ENCODE measurements at places on chromosomes 13 and 19. TPM values are rescaled to one million over a fixed set of nuclear protein-coding genes. Genes with fewer than 3 reads are reported as not detected.

The CPT1C gene
- total RNA-seq, result 4.7 TPM

The KLK6 gene
- total RNA-seq, result not detected

The ZNF534 gene
- total RNA-seq, result 0.52 TPM

The TEKTIP1 gene
- total RNA-seq, result not detected

The GJB2 gene
- 1.0 TPM for total RNA-seq

The RDH13 gene
- 12.5 TPM for total RNA-seq

The FCGBP gene
- 5.7 TPM for total RNA-seq

The PRODH2 gene
- total RNA-seq, result not detected

The FCAR gene
- 1.0 TPM for total RNA-seq

The IL17D gene
- 7.3 TPM for total RNA-seq

The MBD3L3 gene
- total RNA-seq, result not detected

The PRSS57 gene
- not detected for total RNA-seq

The GJB6 gene
- not detected for total RNA-seq

The DAND5 gene
- not detected for total RNA-seq

The TBXA2R gene
- total RNA-seq, result under 0.01 TPM

The TOMM40 gene
- total RNA-seq, result 22.4 TPM

The KL gene
- total RNA-seq, result 2.6 TPM

The IGLON5 gene
- total RNA-seq, result not detected

The KLF5 gene
- total RNA-seq, result 11.0 TPM

The ICAM5 gene
- not detected for total RNA-seq

The HCST gene
- total RNA-seq, result 1.6 TPM

The SLC25A42 gene
- 7.8 TPM for total RNA-seq

The PTH2 gene
- not detected for total RNA-seq

The NXNL1 gene
- not detected for total RNA-seq

The ZIC5 gene
- not detected for total RNA-seq

The THOP1 gene
- total RNA-seq, result 34.4 TPM

The SYCN gene
- total RNA-seq, result not detected

The UTP14C gene
- total RNA-seq, result 12.5 TPM

The CYP4F3 gene
- 0.52 TPM for total RNA-seq

The SCEL gene
- not detected for total RNA-seq

The ZNF573 gene
- total RNA-seq, result 14.1 TPM
